NCI-H510A treated with DMSO at 0.1 percent for 48 hours (cell line): ENCODE measurements at places on chromosomes 1 and 21.

- DNase-seq = no peak
Measured at GRCh38 chr1:229437443-229437842, 3.5 kb upstream of the ACTA1 start.

GRCh38 chr1:40592107-40592803 is 60.8 kb downstream of the ZNF684 start:
- peak; percentile 72 for DNase-seq

GRCh38 chr1:17236779-17237560 is 11.9 kb upstream of the PADI3 start:
- DNase-seq = peak; percentile 85

DNA sequence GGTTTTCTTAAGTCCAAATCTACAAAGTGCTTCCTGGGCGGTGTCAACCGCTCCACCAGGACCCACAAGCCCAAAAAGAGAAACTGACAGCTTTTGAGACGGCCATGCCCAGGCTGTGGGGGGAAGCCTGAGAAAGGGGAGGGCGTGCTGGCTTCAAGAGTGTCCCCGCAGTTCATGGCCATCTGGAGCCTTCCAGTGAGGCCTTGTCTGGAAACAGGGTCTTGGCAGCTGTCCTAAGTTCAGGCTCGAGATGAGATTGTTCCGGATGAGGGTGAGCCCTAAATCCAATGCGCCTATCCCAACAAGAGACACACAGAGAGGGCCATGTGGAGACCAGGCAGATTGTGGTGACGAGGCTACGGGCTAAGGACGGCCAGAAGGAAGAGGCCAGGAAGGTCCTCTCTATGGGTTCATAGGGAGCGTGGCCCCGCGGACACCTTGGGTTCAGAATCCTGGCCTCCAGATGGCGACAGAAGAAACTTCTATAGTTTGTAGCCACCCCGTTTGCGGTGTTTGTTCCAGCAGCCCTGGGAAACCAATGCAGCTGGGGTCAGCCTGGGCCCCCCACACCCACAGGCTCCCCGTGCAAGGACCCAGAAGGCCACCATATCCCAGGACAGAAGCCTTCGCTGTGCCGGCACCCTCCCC is 70.2 kb downstream of the ARHGEF16 start:
- no peak for DNase-seq

- no peak for DNase-seq
Measured at GRCh38 chr1:150628766-150629114, 672 bp downstream of the ENSA start.

DNA sequence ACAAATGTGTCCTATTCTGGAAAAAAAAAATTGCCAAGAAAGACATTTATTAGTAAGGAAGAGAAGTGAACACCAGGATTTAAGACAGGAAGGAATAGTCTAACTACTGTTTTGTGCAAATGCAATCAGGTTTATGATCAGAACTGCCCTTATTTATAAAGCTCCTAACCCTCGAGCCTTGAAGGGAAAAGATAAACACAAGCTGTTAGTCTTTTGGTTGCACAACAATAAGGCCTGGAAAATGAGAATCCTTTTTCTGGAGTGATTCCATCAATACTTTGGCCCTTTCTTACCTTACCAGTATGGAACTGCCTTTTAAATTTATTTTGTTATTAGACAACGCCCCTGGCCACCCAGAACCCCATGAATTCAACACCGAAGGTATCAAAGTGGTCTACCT is 52.9 kb downstream of the SNRPE start:
- no peak for DNase-seq

GRCh38 chr1:47793563-47793962 is 203.6 kb downstream of the TRABD2B start:
- DNase-seq = no peak

DNA sequence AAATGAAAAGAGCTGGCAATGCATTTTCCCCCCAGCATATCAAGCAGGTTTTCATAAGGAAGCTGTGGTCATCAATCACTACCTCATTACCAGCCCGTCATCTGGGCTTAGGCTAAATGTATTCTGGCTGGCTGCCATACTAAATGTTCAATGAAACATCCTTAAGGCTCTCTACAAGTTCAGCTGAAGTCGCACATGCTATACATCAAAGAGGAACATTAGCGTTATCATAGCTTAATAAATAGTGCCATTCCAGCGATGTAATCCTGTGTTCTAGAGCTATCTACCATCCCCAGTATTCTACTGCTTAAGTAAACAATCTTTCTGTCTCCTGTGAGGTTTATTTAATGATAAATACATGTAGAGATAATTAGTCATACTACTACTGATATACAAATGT is 288.8 kb downstream of the DPYD start:
- DNase-seq = peak; percentile 73

DNA sequence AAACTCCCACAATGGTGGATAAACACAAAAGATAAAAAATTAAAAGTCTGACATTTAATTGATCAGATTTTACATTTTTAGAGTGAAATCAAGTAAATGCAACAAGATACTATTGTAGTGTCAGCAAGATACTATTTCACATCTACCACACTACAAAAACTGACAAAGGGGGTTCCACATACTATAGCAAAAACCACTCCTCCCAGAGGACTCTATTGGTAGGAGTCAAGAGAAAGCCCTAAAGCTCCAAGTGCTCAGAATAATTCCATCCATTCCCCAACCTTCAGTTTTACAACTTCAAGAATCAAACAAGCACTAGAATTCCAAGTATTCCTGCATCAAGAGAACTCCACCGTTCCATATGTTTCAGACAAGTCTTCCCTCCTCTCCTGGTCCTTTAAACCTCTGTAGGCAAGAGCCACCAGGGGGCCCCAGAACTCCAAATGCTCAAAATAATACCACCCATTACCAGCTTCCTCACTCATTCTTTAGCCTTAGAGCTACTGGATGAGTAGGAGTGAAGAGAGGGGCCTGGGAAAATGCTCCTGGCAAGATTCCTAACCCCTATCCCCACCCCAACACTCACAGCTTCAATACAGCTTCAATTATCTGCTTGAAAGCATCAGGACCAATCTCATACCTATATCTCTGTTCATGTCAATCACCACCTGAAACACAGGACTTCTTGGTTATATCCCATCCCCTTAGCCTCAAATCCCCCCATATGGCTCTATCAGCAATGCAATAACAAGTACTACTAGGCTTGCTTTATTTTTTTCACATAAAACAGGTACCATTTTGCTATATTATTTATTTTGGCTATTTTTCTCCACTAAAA is 9.9 kb downstream of the TOR1AIP2 start:
- DNase-seq = peak; percentile 45

GRCh38 chr1:205284420-205285144 is 37.0 kb downstream of the NUAK2 start:
- DNase-seq = peak; percentile 96

DNA sequence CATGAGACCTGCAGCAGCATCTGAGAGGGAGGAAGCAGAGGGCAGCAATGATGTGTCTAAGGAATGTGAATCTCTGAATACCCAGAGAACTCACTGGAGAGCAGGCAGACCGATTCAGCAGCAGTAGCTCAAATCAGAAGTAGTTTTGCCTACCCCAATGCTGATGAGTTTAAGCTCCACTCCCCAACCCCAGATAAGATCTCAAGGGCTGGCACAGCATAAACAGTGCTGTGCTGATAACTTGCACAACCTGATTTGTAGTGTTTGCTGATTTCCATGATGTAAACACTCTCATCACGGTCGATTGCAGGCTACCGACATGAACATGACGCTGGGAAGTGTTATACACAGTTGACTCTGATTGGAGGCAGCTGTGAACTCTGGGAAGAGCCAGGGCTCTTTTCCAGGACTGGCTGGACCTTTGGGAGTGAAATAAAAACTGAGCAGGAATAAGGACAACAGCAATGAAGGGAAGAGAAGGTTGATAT is 11.2 kb upstream of the HMGCS2 start:
- peak; percentile 97 for DNase-seq

- no peak for DNase-seq
Measured at GRCh38 chr1:71087713-71088112, 6.9 kb upstream of the ZRANB2 start.

DNA sequence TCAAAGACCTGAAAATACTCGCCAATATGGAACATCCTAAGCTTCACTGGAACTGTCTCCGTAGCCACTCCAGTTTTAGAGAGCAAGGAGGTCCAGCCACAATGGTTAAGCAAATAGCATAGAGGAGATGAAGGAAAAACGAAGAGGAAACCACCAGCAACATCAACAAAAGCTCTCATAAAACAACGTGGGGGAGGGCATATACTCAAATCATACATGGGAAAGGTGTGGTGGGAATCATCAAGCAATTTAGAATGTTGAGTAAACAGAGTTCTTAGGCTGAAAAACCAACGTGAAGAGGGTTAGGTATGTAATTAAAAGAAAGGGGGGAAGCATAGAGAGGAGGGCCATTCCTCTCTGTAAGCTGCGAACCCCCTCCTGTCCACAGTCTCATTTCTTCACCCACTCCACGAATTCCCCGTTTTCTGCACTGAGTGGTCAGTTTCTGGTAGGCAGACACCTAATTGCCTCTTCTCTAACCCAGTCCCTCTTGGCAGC is 1.0 kb downstream of the TMEM59 start:
- DNase-seq = peak; percentile 26

- DNase-seq = no peak
Measured at GRCh38 chr1:66380452-66381212, 153.3 kb upstream of the SGIP1 start.

DNA sequence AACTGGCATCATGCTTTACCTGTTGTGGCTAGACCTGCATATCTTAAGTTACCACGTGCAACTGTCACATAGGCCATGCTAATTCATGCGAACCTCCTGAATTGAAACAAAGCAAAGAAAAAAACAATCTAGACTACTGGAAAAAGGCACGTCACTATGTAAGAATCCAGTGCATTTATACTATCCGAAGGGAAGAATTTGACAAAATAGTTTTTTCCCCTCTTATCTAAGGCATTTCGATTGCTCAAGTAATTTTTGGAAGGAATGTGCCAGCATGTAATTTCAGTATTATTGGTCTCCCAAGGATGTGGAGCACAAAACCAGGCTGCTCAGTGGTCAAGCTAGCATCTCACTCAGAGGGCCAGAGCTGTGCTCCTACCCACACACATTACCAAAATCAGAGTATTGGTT is 31.5 kb upstream of the C1orf198 start:
- DNase-seq = no peak

DNA sequence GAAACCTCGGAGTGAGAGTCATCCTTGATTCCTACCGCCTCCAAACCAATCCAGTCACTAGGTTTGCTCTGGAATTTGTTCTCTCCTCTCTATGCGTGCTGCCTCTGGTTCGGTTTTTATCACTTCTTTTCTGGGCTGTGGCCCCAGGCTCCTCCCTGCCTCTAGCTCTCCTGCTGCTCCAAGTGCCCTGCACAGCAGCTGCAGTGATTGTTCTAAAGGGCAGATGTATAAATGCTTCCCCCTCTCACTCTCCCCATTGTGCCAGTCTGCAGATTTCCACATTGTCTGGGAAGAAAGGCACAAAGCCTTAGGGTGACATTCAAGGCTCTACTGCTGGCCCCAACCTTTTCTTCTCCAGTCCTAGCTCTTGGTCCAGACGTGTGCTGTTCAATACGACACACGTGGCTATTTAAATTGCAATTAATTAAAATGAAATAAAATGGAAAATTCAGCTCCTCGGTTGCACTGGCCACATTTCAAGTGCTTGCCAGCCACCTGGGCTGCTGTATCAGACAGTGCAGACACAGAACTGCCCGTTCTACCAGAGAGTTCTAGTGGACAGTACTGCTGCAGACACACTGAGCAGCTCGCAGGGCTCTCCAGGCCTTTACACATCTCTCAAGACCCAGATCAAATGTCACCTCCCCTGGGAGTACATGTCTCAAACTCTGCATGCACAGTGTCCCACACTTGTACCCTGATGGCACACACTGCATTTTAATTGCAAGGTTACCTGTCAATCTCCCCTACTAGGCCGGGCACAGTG is 12.4 kb downstream of the TRIM62 start:
- peak; percentile 51 for DNase-seq

DNA sequence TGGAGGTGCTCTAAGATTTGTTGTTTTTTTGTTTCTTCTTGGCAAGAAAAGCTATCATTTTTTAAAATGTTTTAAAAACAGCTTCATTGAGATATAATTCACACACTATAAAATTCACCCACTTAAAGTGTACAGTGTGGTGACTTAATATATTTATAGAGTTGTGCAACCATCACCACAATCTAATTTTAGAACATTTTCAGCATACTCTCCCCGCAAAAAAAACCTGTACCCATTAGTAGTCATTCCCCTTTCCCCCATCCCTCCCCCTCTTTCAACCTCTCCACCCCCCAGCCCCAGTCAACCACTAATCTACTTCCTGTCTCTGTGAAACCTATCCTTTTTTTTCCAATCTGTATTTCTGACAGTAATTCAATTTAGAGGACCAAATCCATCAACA is 30.6 kb downstream of the ZC3H11B start:
- DNase-seq = no peak

- DNase-seq = no peak
Measured at GRCh38 chr1:158026651-158027050, 33.2 kb downstream of the KIRREL1 start.

GRCh38 chr1:38587766-38588165 is 271.8 kb downstream of the RRAGC start:
- DNase-seq = no peak

DNA sequence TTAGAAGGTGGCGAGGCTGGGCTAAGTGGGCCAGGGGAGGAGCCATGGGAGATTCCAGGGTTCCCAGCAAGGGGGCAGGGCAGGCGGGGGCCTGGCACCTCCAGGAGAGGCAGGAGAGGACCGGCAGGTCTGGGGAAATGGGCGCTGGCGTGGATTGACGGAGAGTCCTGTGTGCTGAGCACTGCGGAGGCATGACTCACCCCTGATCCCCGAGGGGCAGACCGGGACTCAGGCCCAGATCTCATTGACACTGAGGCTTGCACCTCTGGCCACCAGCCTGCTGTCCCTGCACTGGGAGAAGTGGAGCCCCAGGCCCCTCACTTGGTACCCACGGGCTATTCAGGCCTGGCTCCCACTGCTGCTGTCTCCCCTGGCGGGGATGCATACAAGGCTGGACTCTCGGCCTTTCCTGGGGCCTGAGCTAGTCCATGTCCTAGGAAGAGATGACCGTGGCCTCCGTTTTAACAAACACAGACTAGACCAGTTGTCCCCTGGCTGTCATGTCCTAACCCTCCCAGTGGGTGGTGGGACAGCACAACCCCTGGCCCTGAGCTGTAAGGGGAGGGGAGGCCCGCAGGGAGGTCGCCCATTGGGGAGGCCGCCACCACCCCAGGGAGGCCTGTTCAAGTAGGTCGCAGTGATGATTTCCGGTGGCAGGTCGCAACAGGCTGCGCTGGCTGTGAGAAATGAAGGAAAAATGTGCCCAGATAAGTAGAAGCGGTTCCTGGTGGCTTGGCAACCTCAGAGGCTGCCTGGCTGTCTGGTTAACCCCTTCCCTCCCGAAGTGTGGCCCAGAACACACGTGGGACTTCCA is 39.7 kb downstream of the RIPK4 start:
- DNase-seq = peak; percentile 71

GRCh38 chr1:148318904-148319242 is 164.2 kb downstream of the PPIAL4G start:
- no peak for DNase-seq

GRCh38 chr1:155069551-155070157 is 6.1 kb downstream of the EFNA4 start:
- DNase-seq = peak; percentile 60
